ENCODE measurements at places on chromosomes 16 and 17.

- H3K27me3 ChIP-seq: no peaks in the 10 kb centered on the region
- H3K36me3 ChIP-seq: 0 out of 2 replicates have a peak, but pooled peaks cover 6% of the 10 kb centered on the region
- H3K27ac ChIP-seq: no peak overlapping the region
Observed at GRCh38 chr17:1800712-1801111, 29.0 kb downstream of the SMYD4 start.

DNA sequence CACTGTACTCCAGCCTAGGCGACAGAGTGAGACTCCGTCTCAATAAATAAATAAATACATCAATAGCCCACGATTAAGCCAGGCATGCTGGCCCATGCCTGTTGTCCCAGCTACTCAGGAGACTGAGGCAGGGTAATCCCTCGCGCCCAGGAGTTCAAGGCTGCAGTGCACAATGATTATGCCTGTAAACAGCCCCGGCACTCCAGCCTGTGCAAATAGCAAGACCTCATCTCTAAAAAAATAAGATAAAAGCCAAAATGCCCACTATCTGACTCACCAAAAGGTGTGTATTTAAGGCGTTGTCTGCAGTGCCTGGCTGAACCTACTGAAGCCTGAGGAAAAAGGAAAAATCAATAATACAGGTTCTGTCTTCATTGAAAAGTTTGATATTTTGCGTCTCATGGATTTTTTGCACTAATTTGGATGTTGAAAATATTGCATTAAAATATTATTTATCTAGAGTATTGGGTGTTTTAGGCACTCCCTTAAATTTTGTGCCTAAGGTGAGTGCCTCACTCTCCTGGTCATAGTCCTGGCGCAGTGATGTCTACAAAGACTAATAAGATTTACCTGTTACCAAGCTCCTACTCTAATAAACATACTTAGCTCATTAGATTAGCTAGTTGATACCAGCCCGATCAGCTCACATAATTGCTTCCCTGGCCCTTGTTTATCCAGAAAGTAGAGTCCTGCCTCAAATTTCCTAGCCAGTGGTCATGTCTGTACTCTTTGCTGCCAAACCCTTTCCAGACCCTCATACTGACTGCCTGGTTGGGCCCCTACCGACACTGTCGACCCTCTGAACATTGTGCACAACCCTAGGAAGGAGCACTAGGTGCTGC, 24.7 kb upstream of the TOB1 start:
- H3K4me1 ChIP-seq: no peaks in the 10 kb centered on the region
- H3K4me3 ChIP-seq: no peak overlapping the region
- no peaks in the 10 kb centered on the region for H3K36me3 ChIP-seq
- DNase-seq: no peak
- H3K27ac ChIP-seq: no peak overlapping the region
- no peaks in the 10 kb centered on the region for H3K27me3 ChIP-seq

DNA sequence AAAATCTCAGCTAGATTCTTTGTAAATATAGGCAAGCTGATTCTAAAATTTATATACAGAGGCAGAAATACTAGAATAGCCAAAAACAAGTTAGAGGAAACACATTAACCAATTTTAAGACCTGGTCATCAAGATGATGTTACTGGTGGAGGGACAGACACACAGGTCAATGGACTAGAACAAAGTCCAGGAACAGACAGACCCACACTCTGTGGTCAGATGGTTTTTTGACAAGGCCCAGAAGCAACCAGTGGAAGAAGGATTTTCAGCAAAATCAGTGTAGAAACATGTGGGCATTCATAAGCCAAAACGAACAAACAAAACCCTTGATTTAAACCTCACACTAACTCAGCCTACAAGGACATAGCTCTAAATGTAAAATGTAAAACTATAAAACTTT, 99.7 kb upstream of the METRNL start:
- H3K4me1 ChIP-seq: no peaks in the 10 kb centered on the region
- H3K4me3 ChIP-seq: no peak overlapping the region
- H3K36me3 ChIP-seq: no peaks in the 10 kb centered on the region
- no peak for DNase-seq

DNA sequence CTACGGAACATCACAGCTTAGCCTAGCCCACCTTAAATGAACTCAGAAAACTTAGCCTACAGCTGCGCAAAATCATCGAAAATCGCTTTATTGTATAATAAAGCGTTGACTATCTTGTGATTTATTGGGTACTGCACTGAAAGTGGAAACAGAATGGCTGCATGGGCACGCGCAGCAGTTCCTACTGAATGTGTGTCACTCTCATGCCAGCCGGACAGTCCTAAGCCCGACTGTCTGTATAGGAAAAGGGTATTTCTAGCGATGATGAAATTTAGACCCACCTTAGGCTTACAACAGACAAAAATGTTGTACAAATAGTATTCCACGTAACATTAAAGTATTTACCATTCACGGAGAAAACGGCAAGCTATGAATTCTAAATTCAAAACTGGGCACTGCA, 9.3 kb downstream of the FBXO31 start:
- no peak overlapping the region for H3K27ac ChIP-seq
- no peaks in the 10 kb centered on the region for H3K36me3 ChIP-seq
- H3K4me1 ChIP-seq: peaks cover 15% of the 10 kb centered on the region
- no peak for DNase-seq

Measured in GM23248 (cell line).